ENCODE measurements at places on chromosomes 2 and 18. TPM values are rescaled to one million over a fixed set of nuclear protein-coding genes. Genes with fewer than 3 reads are reported as not detected.

DNA sequence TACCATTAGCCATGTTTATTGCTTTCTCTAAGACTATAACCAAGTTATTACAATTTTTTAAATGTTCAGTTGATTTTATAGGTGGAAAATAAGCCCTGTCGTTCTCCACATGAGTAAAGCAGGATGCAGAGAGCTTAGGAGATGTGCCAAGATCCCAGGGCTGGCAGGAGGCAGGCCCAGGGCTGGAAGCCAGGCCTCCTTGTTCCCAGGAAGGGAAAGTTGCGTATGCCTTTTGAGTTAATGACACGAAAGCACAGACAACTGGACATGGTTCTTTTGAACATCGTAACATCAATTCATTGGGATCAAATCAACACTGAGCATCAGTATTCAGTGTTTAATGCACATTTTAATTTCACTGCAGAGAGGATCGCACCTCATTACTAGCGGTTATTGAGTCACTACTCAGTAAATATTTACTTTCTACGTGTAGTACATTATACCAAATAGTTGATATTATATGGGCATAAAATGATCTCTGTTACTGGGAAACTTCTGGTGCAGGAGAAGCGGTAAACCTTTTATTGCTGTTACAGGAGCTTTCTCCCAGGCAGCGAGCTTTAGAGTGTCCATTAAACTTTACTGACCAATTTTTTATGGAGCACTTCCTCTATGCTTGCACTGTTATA is 60.0 kb downstream of the RNF144A start:
- DNase-seq: no peak

- DNase-seq: no peak
Measured at GRCh38 chr2:217512259-217512658, 490.5 kb downstream of the TNS1 start.

DNA sequence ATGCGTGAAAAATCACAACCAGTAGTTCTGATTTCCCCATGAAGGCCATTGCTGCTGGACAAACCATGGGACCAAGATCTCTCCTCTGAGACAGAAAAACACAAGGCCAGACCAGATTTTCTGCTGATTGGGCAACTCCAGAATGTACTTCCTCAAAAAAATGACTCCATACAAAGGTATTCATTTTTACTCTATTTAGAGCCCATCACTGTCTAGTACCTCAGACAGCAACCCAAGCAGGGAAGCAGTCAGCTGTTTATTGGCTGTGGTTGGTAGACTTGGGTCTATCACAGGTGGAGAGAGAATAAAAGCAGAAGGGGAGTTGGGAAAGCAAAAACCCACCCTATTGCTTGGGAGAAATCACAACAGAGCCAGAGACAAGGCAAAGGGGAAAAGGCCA is 219.9 kb downstream of the PIK3C3 start:
- DNase-seq: peak; percentile 51

GRCh38 chr2:228731517-228731916 is 539.6 kb downstream of the PID1 start:
- no peak for DNase-seq

GRCh38 chr2:109279243-109279860 is 150.3 kb downstream of the SH3RF3 start:
- no peak for DNase-seq

DNA sequence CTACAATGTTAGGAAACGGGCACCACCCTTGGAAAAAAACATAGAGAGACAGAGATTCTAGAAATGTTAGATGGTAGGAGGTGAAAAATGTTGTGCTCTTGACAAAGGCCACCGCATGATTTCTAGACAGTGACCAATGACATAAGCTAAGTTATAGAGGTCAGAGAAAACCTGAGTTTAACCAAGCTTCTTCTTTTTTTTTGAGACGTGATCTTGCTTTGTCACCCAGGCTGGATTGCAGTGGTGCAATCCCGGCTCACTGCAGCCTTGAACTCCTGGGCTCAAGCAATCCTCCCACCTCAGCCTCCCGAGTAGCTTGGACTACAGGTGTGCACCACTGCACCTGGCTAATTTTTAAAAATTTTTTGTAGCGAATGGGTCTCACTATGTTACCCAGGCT is 13.0 kb downstream of the FER1L5 start:
- no peak for DNase-seq

DNA sequence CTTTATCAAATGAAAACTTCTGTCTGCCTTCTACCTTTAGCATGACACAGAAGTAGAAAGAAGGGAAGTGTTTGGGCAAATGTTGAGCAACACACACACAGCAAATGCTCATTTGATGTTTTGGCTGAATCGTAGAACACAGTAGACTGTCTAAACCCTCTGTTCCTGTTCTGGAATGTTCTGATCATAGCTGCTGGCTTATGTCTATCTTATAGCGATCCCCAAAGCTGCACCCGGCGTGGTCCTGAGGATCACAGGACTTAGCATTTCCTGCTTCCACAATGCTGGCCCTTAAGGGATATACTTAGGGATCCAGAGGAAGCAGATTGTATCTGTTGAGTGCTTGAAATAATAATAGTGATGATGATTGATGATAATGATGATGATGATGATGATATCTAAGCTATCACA is 15.2 kb downstream of the GNLY start:
- DNase-seq: no peak

- no peak for DNase-seq
Measured at GRCh38 chr2:77028032-77028600, 494.1 kb downstream of the LRRTM4 start.

DNA sequence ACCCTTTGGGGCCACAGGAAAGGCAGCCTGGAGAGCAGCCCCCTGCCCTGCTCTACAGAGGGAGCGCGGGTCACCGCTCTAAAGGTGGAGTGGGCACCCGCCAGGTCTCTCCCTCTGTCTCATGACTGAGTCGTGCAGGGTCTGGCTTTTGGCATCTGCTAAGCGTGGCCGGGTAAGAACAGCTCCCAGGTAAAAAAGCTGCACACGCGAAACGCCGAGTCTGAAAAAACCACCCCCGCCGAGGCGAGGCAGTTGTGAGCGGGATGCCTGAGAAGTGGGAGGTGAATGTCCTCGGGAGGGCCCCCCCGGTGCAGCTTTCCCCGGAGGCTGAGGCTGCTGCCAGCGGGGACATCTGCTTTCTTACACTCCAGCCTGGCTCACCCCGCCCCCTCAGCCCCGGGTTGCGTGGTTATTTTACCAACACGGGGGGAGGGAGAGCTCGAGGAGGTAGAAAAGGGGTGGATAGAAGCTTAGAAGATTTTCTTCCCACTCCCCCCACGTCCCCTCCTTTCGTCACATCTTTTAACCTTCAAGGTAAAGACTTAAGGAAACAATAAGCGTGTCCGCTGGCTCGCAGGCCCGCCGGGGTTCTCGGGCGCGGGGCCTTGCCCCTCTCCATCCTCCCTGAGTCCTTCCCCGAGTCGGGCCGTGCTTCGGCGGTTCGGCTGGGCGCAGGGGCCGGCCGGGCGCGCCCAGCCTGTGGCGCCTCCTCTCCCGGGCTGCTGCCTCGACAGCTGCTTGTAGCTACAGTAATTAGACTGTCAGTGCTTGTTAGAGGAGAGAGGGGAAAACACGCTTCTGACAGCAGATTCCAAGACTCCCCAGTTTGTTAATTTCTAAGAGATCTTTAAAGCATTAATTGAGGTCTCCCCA is 70.6 kb upstream of the PSMD14 start:
- peak; percentile 82 for DNase-seq

GRCh38 chr2:113896791-113897190 is 6.9 kb downstream of the ACTR3 start:
- DNase-seq: no peak

DNA sequence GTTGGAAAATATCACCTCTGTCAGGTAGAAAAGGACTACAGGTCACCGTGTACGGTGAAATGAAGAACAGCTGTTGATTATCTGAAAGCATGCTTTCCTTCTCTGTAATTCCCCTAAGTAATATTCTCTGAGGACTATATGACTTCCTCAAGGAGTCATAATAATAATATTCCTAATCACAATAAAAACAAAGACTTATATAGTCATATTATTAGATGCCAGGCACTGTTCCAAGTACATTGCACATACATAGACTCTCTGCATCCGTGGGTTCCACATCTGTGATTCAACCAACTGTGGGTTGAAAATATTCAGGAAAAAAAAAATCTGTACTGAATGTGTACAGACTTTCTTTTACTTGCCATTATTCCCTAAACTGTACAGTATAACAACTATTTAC is 512.4 kb upstream of the ID2 start:
- DNase-seq: no peak

DNA sequence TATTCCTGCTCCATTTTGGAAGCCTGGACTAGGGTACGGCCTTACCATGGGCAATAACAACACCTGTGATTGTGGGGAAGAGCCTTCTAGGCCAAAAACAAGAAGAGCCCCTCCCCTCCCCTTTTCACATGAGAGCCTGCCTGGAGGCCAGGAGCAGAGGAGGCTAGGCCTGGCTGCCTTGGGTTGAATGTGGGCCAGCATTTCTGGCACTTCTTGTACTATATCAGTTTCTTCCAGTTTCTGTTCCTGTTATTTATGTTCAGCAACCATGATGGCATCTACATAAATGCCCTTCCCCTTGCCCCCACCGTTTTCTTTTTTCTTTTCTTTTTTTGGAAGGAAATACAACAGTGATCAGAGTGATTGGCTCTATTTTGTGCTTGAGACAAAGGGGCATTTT is 58.4 kb downstream of the KCTD18 start:
- DNase-seq: no peak

- DNase-seq: peak; percentile 51
Measured at GRCh38 chr2:80238692-80239469, 65.7 kb downstream of the LRRTM1 start.

- no peak for DNase-seq
Measured at GRCh38 chr2:127400897-127401756, 13.4 kb upstream of the MAP3K2 start.

DNA sequence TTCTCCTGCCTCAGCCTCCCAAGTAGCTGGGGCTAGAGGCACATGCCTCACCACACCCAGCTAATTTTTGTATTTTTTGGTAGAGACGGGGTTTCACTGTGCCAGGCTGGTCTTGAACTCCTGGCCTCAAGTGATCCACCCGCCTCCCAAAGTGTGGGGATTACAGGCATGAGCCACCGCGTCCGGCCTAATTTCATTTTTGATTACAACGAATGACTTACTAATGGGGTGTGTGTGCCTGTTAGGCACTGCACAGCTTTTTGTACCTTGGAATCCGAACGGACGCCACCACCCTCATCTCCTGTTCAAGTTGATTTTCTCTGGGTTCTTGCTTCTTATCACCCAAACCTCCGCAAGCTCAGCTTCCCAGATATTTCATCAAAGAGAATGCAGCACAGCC is 17.2 kb downstream of the PTMA start:
- DNase-seq: no peak

- no peak for DNase-seq
Measured at GRCh38 chr2:29495068-29495467, 379.9 kb downstream of the CLIP4 start.

- DNase-seq: no peak
Measured at GRCh38 chr2:26633351-26633945, 7.7 kb downstream of the CIB4 start.

The GULP1 gene
- 96.6 TPM for total RNA-seq

The LYG2 gene
- not detected for total RNA-seq

The RGPD3 gene
- total RNA-seq: 0.07 TPM

The EFEMP1 gene
- 25.5 TPM for total RNA-seq
